SK-MEL-5 (cell line): ENCODE measurements at places on chromosomes 4 and X. TPM values are rescaled to one million over a fixed set of nuclear protein-coding genes. Genes with fewer than 3 reads are reported as not detected.

Gene XKRX
- not detected in 2 replicates for total RNA-seq

Gene PAGE1
- 0.27 TPM in 1 of 2 replicates, not detected in the other for total RNA-seq

Gene SYTL4
- total RNA-seq: 1.3 and 1.6 TPM in 2 replicates

Gene CXCL1
- total RNA-seq: 76.1 and 81.3 TPM in 2 replicates

Gene FRMD7
- 0.05 TPM in 1 of 2 replicates, not detected in the other for total RNA-seq

Gene DKK2
- total RNA-seq: 3.8 and 4.4 TPM in 2 replicates

Gene ALAS2
- not detected in 2 replicates for total RNA-seq
